ENCODE measurements at places on chromosomes 13 and 19.

- DNase-seq, result no peak
Observed at GRCh38 chr13:41780715-41781706, 179.9 kb downstream of the VWA8 start.

GRCh38 chr13:110620596-110620995 lies 5.3 kb downstream of the NAXD start:
- DNase-seq, result no peak

DNA sequence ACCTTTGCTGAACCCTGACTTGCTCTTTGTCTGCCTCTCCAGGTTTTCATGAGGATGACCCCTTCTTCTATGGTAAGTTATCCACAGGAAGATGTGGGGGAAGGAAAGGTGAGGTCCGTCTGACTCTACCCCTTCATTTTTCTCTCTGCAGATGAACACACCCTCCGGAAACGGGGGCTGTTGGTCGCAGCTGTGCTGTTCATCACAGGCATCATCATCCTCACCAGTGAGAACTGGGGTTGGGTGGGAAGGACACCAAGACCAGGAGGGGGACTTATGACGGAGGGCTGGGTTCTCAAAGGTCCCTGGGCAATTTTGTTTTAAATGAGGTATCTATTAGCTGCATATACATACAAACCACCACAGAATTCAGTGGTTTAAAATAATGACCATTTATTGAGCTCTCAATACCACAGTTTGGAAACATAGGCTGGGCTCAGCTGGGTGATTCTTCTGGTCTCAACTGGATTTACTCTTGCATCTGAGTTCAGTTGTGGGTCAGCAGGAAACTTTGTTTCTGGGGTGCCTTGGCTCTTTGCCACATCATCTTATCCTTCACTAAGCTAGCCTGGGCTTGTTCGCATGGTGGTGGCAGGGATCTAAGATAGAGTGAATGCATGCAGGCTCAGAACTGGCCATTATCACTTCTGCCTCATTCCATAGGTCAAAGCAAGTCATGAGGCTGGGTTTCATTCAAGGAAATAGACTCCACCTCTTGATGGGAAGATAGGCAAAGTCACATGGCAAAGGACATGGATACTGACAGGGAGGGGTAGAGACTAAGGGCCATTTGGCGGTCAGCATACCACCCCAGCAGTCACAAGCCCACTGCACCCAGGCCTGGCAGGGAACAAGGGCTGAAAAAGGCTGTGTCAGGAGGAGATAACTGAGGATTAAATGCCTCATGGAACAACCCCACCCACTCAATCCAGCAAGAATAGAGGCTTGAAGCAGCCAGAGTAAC lies 11.8 kb downstream of the FXYD5 start:
- no peak for DNase-seq

DNA sequence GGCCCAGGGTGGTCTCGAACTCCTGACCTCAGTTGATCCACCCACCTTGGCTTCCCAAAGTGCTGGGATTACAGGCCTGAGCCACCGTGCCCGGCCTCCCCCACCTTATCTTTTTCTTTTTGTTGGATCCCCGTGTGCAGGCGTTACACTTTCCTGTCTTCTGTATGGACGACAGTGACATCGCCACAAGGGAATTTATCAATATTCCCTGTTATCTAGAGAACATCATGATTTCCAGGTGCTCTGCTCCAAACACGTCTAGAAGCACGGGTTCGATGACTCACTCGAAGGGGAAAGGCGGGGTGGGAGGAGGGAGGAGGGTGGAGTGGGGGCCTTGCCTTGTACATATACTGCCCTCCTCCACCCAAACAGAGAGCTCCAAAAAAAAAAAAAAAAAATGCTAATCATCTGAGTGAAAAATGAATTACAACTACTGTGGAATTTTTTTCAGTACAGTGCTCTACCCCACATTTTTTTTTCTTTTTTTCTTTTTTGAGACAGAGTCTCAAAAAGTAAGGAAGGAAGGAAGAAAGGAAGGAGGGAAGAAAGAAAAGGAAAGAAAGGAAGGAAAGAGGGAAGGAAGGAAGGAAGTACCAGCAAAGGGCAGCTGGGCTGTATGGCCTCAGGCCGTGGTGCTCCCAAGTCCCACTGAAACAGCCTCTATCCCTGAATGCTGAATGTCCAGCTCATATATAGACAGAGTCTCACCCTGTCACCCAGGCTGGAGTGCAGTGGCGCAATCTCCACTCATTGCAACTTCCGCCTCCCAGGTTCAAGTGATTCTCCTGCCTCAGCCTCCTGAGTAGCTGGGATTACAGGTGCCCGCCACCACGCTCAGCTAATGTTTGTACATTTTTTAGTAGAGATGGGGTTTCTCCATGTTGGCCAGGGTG lies 36.8 kb downstream of the INSR start:
- DNase-seq, result peak; percentile 39

DNA sequence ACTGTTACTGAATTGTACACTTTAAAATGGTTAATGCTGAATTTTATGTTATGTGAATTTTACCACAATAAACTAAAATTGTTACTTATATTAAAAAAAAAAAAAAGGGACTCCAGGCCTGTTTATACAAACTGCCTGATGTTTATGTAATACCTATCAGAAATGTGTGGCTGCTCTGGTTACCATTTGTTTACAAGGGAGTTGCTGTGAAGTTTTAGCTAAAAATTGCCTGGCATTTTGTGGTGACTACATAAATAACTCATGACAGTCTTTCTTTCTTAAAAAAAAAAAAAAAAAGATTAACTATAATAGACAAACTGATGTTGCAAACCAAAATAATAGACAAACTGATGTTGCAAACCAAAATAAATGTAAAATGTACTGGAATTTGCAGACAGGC lies 71.8 kb downstream of the CDADC1 start:
- no peak for DNase-seq

GRCh38 chr13:20054586-20054985 lies 96.1 kb downstream of the ZMYM2 start:
- no peak for DNase-seq

GRCh38 chr13:33548069-33548468 lies 262.5 kb upstream of the STARD13 start:
- no peak for DNase-seq

- DNase-seq, result no peak
Observed at GRCh38 chr13:110125613-110126272, 181.2 kb downstream of the COL4A1 start.

GRCh38 chr19:35080613-35081170 lies 34.9 kb upstream of the FXYD3 start:
- DNase-seq, result peak; percentile 58

DNA sequence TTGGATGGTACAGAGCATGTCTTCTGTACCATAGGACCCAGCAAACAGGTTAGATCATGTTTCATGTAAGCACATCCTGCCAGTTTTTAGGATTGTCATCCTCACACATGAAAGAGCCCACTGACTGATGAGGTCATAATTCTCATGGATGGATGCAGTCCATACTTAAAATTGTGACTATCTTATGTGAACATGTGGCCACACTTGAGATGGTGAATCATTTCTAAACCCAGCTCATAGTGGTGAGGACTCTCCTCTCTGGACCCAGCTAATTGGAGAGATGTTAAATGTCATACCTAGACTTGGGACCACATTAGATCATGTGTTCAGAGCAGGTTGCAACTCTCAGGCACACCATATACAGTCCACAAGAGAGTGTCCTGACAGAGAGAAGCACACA lies 24.8 kb upstream of the ZNF254 start:
- DNase-seq, result no peak

DNA sequence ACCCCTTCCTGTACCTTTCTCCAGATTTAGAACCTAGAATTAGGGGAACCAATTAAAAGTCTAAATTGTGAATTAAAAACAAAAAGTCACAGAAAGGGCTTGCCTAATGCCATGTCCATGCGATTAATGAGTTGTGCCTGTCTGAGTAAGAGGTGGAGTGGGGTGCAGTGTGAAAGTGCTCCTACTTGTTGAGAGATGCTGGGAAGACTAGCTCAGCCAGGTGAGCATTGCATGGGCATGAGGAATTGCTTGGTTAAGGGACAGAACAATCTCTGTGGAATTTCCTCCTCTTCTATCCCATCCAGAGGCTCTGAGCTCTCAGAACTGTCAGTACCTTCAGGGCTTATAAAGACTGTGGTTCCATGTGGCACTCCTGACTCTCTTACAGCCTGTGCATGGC lies 159.0 kb upstream of the UBL3 start:
- no peak for DNase-seq

DNA sequence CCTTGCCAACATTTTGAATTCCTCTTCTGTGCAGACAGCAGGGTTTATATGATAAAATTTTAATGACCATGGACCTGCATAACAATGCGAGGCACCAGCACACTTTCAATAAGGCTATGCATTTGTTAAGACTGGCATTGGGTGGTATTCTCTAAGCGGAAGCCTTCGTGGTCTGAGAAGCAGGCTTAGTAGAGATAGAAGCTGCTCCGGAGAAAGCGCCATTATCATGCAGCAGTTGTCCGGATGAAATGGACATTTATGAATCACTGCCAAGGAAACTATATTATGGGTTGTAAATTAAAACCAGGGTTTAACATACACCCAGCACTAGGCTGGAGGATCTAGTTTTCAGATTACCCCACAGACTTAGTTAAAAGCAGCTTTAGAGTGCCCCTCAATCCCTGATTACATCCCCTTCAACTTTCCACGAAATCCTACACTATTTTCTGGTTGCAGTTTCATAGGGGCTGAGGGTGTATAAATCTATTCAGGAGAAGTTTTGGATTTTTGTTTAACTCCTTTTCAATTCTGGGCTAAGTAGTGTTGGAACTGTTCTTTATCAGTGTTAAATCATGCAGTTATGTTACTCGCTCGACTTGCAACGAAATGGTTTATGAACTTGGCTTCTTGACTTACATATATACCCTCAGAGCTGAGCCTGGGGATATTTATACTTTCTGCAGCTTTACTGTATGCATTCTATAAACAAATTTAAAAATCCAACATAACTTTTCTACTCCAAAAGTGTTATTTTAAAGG lies 193.3 kb downstream of the PCDH9 start:
- no peak for DNase-seq

DNA sequence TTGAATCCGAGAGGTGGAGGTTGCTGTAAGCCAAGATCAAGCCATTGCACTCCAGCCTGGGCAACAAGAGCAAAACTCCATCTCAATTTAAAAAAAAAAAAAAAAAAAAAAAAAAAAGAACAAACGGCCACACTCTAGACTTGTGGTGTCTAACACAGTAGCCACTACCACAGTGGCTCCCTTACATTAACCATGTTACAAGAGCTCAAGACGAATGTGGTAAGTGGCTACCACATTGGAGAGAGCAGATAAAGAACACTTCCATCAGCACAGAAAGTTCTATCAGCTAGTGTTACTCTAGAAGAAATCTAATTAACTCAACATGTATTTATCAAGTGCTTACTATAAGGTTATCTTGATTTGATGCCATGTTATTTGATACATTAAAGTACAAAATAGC lies 11.5 kb downstream of the XPO4 start:
- no peak for DNase-seq

DNA sequence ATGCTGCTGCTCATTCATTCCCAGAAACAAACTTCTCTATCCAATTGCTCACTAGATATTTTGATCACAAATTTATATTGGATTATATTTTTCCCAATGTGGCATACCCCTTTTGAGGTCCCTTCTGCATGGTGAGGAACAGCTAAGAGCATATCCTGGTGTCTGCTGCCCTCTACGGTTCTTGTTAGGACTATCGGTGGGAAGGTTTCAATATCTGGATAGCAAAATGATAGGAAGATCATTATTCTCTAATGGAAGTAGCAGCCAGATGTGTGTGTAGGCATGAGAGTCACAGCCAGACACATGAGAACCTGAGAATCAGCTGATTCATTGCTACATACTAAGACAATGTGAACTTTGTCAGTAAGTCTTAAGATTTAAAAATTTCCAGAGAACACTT lies 1422.4 kb upstream of the MIR17HG start:
- no peak for DNase-seq

DNA sequence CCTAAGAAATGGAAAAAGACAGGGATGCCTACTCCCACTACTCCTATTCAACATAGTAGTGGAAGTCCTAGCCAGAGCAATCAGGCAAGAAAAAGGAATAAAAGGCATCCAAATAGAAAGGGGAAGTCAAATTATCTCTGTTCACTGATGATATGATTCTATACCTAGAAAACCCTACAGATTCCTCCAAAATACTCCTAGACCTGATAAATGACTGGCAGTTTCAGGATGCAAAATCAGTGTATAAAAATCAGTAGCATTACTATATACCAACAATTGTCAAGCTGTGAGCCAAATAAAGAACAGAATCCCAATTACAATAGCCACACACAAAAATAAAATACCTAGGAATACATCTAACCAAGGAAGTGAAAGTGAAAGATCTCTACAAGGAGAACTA lies 1.3 kb upstream of the GPR42 start:
- no peak for DNase-seq

DNA sequence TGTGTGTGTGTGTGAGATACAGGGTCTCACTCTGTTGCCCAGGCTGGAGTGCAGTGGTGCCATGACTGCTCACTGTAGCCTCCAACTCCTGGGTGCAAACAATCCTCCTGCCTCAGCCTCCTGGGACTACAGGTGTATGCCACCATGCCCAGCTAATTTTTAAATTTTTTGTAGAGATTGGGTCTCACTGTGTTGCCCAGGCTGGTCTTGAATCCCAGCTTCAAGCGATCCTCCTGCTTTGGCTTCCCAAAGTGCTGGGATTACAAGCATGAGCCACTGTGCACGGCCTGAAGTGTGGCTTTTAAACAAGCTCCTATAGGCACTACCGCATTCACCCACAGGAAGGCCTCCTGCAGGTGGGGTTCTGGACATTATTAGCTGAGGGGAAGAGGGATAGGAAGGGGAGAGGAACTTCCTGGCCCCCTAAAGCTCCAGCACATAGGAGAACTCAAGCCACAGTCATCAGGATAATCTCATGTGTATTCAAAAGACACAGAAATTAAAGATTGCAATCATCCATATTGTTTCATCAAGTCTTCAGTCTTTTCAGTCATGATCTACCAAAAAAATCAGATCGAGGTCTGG lies 24.8 kb upstream of the SLC46A3 start:
- peak; percentile 7 for DNase-seq

- DNase-seq, result no peak
Observed at GRCh38 chr13:20487927-20488326, 37.7 kb downstream of the CRYL1 start.

DNA sequence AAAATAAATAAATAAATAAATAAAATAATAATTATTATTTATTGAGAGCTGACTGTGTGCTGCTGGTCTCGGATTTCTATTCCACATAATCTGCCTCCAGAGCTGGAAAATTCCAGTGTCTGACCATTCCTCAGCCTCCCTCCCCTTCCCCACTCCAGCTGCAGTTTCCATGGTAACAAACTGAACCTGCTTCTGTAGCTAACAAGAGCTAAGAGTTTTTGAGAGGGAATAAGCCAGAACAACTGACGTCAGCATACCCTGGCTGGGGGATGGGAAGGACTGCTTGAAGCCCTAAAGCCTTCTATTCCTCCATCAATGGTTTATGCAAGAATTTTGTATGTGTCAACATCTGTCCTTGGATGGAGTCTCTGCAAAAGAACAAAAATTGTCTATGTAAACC lies 26.0 kb upstream of the PEG3 start:
- no peak for DNase-seq

DNA sequence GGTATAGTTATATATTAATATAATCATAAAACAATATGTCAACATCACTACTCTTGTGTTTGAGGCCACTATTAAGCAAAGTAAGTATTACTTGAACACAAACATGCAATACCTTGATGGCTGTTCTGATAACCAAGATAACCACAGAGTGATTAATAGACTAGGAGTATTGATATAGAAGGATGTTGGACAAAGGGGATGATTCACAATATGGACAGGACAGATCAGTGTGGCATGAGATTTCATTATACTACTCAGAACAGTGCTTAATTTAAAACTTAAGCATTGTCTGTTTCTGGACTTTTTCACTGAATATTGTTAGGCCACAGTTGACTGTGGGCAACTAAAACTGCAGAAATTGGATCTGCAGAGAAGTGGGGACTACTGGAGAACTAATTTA lies 384.2 kb downstream of the SLITRK1 start:
- DNase-seq, result no peak

Data from upper lobe of left lung (tissue), 6 donors.